ENCODE measurements at places on chromosomes 6 and 20.

DNA sequence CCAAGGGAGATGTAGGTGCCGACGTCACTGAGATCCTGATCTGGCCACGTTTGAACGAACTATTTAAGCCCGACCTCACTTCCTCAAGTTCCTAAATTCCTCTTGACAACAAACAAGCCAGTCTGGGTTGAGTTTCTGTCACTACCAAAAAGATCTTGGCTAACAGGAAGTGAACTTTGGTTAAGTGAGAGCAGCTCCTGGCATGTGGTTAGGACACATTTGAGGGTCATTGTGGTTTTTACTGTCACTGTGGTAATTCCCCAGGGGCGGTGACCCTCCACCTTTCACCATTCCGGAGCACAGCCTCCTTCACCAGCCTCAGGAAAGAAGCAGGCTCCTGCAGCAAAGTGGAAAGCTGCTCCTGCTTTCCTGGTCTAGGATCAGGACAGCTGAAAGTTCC, 43.1 kb upstream of the ZNF831 start:
- DNase-seq: peak; percentile 36

- DNase-seq: peak; percentile 70
Observed at GRCh38 chr6:56851541-56852259, 103.2 kb upstream of the BEND6 start.

- no peak for DNase-seq
Observed at GRCh38 chr20:63831993-63832686, 1.1 kb upstream of the ZBTB46 start.

- no peak for DNase-seq
Observed at GRCh38 chr6:74087899-74088298, 391.9 kb downstream of the CD109 start.

GRCh38 chr6:7087491-7087979, 20.2 kb upstream of the RREB1 start:
- DNase-seq: no peak

DNA sequence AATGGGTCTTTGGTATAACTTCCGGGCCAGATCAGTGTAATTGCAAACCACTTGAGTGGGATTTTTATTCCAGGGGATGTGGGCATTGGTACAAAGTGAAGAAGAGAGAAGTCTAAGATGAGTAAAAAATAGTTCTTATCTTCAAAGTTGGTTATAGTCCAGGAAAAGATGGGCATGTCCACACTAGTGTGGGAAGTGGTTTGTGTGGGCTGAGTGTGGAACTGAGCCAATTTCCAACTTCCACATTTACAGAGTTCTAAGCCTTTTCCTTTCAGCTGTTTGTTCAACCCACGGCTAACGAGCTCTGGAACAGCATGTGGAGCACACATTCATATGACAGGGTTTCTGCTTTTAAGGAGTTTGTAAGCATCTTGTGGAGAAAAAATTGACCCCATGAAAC, 72.3 kb upstream of the IFNGR1 start:
- DNase-seq: no peak

DNA sequence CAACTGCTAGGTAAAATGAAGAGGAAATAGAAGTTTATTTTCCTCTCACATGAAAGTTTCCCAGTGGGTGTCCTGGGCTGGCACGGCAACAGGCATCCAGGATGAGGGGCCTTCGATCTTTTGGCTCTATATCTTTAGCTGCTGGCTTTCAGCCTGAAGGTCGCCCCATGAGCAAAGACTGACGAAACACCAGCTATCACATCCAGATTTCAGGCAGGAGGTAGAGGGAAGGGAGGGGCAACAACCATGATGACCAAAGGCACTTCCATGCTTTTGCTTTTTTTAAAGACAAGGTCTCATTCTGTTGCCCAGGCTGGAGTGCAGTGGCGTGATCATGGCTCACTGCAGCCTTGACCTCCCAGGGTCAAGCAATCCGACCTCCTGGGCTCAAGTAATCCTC, 387.9 kb downstream of the RNGTT start:
- DNase-seq: no peak
